Activated naive CD8-positive, alpha-beta T cell treated with anti-CD3 and anti-CD28 coated beads, Interleukin-2, amount 50 U/mL, for 24 hours (primary cell): ENCODE measurements at places on chromosomes 3 and 15.

GRCh38 chr3:37825744-37826400, 35.8 kb upstream of the CTDSPL start:
- no peak for DNase-seq

- no peak for DNase-seq
Measured at GRCh38 chr15:27427276-27427675, 456.3 kb downstream of the GABRG3 start.

DNA sequence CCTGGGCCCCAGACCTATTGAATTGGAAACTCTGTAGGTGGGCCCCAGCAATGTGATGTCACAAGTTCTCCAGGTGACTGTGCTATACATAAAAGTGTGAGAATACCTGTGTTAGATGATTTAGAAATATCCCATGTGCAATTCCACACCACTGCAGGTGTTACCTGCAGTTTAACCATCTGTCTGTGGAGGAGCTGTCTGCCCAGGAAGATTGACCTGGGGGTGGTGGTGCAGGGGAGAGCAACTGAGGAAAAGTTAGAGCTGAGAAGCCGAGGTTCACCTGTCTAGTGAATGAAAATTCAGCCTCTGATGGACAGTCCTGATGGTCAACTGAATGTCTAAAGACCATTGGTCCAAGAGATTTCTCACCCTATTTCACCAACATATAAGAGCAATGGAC, 132.2 kb upstream of the SLC24A5 start:
- DNase-seq, result no peak

DNA sequence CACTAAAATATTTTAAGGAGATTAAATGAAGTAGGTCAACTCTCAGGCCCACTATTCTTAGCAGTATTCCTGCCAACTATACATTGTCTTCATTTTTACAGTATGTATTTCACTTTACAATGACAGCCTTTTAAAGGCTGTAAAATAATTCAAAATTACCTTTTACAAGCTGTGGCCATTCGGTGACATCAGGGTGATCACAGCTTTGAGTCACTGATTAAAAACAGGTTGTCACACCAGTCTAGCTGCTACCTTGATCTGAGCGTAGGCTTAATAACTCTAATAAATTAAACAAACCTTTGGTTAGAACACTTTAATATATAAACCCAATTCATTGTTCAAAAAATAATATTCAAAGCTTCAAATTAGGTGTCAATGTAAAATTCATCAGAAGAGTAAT, 29.9 kb downstream of the UBE3A start:
- no peak for DNase-seq

DNA sequence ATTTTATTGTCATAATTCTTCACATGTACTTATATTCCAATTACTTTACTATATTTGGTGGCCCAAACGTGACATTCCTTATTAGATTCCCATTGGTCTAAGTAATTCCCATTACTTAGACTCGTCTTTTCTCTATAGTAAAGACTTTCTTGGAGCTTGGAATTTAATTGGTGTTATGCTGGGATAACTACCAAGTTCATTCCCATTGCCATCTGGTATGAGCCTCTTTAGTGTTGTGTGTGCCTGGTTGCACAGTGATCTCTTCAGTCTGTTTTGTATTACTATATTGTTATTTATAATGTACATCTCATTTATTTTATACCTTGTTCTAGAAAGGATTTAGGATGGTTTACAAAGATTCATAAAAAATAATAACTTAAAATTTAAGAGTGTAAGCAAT, 27.8 kb downstream of the TMEM108 start:
- DNase-seq, result no peak

DNA sequence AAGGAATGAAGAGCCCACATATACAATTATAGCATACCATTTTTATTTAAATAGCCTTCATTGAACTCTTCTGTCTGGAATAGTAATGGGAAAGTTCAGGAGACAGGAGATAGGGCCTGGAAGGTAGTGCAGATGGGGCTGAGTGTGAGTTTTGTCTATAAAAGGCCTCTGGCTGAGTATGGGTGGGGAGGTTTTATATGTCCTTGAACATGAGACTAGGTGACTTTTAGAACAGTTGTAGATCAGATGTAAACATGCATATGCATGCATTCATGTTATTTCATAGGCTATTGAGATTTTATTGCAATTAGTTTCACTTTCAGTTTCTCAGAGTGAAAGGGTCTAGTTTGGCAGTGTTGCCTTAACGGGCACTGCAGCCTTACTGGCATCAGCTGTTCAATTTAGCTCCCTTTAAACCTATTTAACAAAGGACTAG, 27.1 kb downstream of the CGGBP1 start:
- DNase-seq, result no peak

DNA sequence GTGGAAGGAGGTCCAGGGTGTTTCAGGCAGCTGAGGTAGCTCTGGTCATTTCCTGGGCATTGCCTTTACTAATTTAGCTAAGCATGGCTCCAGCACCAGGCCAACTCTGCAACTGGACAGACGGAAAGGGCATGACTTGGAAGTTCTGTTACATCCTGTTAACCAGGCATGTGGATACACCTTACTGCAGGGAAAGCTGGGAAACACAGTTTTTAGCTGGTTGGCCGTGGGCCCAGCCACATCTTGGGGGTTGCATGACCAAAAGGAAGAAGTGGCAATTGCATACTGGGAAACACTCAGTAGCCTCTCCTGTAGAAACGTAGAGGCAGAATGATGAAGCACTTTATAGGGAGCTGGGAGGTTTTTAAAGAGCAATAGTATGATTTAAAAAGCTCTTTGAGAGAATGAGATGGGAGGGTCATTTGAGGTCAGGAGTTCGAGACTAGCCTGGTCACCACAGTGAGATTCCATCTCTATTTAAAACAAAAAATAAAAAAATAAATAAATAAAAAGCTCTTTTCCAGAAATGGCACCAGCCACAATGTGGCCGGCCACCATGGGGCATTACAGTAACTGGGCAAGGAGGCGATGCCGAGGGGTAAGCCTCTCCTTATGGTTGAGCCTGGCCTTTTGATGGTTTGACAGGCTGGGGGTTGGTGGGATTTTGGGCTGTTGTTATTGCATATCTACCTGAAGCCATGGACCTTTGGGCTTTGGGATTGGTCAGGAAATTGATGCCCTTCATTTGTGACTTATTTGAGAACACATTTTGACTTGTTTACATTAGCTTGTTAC, 28.6 kb downstream of the TRAK1 start:
- no peak for DNase-seq

- no peak for DNase-seq
Measured at GRCh38 chr3:105493305-105493892, 126.7 kb downstream of the ALCAM start.

GRCh38 chr3:40951636-40952035, 247.7 kb upstream of the CTNNB1 start:
- DNase-seq, result no peak

DNA sequence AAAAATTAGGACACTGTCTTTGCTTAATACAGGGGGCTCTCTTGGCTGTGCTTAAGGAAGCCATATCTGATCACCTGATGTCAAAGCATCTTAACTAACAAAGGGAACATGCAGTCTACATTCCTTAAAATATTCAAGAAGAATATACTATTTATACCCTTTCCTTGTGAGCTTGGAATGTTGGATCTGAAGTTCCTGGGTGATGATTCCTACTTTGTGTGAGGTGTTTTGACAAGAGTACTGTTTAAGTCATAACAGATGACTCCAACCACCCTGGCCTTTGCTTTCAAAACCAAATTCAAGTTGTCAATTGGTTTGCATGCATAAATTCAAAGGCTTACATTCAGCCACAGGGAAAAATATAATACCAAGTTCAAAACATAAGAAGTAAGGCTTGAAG, 862.7 kb upstream of the SEMA6D start:
- no peak for DNase-seq

- DNase-seq, result no peak
Measured at GRCh38 chr15:101019366-101019896, 100.3 kb downstream of the LRRK1 start.

GRCh38 chr3:154886437-154886836, 193.7 kb upstream of the MME start:
- no peak for DNase-seq

DNA sequence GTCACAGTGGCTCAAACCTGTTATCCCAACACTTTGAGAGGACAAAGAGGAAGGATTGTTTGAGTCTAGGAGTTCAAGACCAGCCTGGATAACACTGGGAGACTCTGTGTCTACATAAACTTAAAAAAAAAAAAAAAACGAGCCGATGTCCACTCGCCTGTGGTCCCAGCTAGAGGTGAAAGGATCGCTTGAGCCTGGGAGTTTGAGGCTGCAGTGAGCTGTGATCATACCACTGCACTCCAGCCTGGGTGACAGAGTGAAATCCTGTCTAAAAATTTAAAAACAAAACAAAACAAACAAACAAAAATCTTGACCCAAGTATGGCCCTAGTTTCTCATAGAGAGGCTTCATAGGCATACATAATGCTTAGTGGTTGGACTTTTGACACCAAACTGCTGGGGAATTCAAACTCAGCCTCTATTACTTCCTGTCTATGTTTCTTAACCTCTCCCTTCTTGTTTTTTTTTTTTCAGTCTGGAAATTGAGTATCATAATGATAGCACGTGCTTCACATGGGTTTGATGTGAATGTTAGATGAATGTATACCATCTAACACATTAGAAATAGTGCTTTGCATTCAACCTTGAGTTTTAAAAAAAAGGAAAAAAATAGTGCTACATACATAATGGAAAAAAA, 46.4 kb upstream of the CAPN7 start:
- DNase-seq, result no peak

DNA sequence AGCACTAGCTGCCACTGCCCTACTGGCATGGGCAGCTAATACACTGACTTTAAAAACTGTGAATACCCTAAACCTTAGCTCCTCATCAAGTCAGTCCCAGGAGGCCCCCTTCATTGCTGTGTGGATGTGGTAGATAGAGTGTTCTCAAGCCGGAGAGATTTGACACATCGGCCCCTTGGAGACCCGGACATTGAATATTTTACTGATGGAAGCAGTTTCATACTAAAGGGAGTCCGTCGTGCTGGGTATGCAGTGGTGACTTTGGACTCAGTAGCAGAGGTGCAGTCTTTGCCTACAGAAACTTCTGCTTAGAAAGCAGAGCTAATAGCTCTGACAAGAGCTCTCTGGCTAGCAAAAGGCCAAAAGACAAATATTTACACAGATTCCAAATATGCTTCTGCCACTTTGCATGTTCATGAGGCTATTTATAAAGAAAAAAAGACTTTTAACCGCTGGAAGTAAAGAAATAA, 17.5 kb downstream of the CCR4 start:
- no peak for DNase-seq

DNA sequence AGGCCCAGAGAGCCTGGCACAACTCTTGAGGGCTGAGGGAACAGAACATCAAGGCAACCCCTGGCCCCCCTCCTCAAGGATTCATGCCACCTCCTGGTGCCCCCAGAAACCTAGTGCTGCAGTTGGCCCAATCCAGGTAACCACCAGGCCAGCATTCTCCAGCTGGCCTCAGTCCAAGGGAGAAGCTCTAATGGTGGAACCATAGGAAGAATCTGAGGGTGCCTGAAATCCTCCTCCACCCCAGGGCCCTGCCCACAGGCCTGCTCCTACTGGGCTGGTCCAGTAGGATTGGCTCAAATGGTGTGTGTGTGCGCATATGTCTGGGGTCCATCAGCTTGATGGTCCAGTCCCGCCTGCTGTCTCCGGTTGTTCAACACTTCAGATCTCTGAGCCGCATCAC, 7.7 kb downstream of the HYAL2 start:
- DNase-seq, result no peak

DNA sequence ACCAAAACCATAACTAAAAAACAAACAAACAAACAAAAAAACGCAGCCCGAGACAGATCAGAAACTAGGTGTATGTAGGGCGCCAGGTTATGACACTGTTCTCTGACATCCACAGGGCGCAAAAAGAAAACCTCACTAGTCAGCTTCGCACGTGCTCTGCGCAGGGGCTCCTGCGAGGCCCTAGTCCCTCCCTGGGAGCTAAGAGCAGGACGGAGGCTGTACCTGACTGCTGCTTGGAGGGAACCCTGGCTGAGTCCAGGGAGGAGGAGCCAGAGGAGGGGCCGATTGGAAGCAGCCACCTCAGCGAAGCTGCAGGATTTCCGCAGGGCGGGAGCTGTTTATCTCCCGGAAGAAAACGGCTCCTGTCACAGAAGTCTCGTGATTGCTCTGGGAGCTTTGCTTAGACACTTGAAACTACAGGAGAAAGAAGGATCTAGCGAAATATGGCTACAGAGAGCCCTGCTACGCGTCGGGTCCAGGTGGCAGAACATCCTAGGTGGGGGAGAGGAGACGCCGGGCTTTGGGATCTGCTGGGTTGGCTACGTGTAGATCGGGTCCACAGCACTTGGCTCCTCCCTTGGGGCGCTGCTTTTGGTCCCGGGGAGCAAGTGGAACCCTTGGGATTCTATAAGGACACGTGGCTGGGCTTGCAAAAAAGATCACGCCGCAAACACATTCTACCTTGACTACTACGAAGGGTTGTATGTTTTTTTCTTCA, at the start of gene GALK2:
Gene GALK2 (plus strand): TSS at position 368 of the 718 bp plus-strand sequence. CDS start 76 bp downstream, at position 444.
- DNase-seq, result peak; percentile 80

DNA sequence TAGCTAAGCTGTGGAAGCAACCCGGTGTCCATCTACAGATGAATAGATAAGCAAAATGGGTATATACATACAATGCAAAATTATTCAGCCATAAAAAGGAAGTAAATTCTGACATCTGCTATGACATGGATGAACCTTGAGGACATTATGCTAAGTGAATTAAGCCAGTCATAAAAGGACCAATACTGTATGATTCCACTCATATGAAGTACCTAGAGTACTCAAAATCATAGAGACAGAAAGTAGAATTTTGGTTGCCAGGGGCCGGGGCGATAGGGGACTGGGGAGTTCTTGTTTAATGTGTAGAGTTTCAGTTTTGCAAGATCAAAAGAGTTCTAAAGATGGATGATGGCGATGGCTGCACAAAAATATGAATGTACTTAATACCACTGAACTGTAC, 10.3 kb downstream of the EID1 start:
- DNase-seq, result no peak

DNA sequence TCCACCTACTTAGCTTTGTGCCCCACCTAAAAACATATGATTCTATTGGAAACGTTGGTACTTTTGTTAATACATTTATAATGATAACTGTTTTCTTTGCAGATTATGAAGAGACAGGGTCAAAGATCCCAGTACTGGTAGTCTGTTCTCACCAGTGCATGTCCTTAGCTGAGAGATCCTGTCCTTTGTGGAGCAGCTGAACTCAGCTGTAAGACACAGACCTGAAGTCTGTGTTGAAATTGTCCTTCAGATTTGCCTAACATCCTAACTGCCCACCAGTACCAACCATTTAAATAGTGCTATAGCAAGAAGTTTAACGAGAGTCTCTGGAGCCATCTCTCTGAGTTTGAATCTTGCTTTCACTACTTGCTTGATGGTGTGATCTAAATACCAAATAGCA, 398.7 kb downstream of the FEZF2 start:
- DNase-seq, result no peak

DNA sequence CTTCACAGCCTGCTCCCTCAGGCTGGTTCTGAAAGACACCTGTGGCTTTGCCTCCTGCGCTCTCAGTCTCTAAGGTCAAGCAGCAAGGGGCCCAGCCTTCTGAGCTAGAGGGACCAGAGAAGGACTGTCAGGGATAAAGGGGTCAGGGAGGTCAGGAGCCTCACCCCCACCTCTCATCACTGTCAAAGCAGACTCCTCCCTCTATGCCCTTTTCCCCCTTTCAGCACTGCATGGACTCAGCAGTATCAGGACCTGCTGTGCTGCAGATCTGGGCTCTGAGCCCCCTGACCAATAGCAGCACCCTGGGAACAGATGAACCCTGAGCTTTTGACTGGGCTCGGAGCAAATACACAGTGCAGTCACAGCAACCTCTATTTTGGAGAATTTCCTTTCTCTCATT, 3.2 kb upstream of the BMF start:
- DNase-seq, result no peak

GRCh38 chr3:115245438-115245837, 98.3 kb upstream of the ZBTB20 start:
- DNase-seq, result no peak
